CD4-positive, CD25-positive, alpha-beta regulatory T cell (primary cell): ENCODE measurements at places on chromosomes 16 and 17.

- DNase-seq, result no peak
Measured at GRCh38 chr16:65644821-65645220, 523.0 kb upstream of the CDH11 start.

DNA sequence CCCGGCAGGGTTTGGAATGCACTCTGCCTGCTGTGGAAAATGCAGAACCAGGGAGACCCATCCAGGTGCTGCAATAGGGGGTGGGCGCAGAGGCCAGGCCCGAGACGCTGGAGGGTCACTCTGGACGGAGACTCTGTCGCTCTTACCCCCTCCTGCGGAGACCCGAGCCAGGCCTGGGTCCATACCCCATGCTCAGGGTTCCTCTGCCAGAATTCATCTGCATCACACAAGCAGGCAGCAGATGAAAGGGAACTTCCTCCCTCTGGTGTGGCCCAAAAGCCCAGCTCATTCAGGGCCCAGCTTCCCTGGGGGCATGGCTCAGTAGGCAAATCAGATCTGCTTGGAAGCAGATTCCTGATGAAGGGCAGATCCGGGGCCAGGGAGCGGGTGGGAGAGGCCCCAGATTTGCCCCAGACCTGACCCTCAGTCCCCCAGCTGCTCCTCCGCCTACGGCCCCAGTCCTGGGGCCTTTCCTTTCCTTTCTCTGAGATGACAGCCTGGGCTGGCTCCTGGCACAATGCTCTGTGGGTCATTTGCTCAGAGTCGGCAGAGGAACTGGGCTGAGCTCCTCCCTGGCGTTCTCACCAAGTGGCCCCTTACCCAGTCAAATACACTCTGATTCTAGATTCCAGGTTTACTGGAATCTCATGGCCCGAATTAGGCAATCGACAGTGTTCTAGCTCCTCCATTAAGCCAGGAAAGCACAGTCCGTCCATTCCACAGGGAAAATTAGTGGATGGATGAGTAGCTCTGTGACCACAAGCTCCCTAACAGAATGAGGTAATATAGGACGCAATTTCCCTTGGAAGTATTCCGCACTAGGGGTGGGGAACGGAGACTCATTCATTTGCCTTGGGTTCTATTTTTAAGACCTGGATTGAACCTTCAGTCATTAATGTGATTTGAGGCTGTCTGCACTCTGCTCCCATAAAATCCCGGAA lies 19.1 kb upstream of the RASD1 start:
- DNase-seq, result no peak

GRCh38 chr17:27349540-27350021 lies 55.7 kb downstream of the WSB1 start:
- no peak for DNase-seq

- DNase-seq, result peak; percentile 30
Measured at GRCh38 chr16:4115209-4115948, 863 bp downstream of the ADCY9 start.

DNA sequence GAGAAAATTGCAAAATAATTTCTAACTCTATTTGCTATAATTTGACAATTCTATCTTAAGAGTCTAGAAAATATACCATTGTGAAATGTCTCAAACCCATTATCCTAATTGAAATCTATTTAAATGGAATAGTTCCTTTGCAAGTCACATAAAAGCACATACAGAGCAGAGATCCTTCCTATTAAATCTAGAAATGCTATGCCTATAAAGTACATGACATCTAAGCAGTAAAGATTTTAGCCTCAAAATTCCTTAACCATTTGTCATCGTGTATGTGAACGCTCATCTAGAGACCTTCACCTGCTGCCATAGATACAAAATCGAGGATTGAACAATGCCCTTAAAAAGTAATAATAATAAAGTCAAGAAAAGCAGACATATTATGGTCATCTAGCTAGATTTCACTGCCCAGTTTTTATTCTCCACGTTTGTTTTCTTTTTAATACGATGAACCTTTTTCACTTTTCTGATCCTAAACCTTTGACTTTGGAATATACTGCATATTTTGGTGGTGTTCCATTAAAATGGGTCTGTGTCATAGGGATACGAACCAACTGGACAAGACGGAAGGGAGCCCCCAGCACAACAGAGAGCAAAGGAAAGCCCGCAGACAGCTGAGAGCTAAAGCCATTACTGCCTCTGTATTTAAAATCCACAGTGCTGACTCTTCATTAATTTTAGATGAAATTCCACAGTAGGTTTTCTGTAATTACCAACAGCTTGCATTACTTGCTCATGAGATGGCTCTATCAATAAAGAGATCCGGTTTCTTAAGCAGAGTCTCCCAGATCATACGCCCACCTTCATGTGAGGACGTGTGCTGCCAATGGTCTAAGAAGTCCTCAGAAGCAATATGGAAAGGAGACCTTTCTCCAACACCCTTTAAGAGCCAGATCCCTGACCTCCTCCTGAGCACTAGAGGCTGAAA lies 17.6 kb downstream of the TEX2 start:
- DNase-seq, result no peak

GRCh38 chr17:31538080-31538762 lies 146.7 kb downstream of the RAB11FIP4 start:
- DNase-seq, result no peak

GRCh38 chr16:28213396-28213795 lies 1.6 kb upstream of the XPO6 start:
- no peak for DNase-seq

DNA sequence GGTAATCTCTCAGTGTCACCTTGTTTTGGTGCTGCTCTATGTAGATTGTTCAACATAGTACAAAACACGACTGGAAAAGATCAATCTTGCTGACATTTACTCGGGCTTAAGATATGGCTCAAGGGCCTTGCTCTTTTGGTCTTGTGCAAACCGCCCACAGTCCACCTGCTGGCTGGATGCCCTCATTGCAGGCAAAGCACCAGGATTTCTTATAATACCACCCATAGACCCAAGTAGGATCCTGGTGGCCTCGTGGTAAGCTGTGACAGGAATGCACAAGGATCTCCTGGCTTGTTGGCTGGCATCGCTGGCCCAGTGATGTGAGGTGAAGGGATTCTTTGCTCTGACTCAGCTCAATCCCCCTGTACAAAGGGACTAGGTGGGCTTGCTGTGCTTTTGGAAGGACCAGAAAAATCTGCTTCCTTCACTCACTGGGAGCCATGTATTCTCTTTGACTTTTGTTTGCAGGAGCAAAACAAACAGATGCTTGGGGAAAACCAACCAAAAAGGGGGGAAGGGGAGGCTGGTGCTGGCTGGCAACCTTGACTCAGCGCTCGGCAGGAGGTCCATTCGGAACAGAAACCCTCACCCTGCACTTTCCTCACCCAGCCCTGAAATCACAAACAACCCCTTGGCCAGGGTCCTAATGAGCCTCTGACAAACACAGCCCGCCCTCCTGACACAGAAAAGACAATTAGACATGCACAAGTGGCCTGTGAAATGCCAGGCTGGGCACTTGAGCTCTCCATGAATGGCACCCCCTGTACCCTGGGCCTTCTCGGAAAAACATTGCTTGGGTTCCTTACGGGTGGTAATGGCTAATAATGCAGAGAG lies 36.6 kb upstream of the MED9 start:
- peak; percentile 72 for DNase-seq

DNA sequence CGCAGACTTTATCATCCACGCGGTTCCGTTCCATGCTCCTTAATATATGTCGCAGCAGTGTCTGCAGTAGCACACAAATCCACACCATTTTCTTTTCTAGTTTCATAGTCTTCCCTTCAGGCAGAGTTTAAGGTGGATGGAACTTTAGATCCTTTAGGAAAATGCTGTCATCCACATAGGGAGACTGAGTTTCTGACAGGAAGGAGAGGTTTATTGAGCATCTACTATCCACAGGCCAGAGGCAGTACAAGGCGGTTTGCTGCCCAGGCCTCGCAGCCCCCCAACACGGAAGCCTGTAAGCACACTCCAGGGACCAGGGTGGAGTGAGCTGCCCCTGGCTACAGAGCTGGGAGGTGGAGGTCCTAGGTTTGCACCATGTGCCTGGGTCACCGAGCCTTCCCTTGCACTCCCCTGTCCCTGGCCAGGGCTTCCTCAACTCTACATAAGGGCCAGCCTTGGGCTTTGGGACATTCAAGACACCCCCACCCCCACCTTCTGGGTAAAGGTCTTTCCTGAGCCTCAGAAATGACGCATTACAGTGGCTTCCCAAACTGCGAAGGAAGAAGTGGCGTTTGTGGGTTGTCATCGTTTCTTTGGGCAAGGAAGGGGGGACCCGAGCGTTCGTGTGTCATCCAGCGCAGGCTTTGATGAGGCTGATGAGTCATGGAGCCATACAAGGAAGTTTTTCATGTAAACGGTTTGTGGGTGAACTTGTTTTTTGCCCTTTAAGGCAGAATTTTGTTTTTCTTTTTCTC lies 146.5 kb upstream of the PLCG2 start:
- peak; percentile 82 for DNase-seq

DNA sequence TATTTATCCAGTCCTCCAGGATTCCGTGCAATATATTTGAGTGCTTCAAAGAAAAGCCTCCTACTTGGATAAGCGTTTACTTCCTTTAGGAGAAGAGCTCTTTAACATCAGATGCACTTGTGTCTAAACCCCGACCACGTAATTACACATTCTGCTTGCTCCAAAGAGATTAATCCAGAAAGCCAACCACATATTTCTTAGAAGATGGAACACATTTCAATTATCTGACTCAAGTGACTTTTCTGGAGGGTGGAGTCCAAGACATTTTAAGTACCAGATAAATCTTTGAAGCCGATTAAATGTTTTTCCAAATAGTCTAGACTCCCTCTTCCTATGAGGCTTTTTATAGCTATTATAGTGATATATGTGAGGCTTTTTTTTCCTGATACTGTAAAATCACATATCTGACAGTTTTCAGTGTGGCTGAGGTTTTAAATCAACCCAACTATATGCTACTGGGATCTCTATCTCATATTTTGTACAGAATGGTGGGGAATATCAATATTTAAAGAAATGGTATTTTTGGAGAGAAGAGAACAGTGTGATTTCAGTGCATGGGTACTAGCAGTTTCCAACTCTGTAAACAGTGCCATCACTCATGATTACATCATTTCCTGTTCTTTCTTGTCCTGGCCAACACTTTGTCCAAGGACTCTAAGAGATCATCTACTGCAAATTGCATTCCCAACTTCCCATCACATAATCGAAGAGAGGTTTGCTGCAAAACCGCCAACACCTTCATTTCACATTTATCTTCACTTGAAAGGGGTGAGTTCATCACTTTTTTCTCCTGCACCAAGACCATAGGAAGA lies 192.4 kb upstream of the HSBP1 start:
- DNase-seq, result no peak

GRCh38 chr17:82302991-82303943 lies 14.1 kb downstream of the CD7 start:
- DNase-seq, result peak; percentile 62

- peak; percentile 75 for DNase-seq
Measured at GRCh38 chr17:51000835-51001638, 119.6 kb downstream of the SPAG9 start.

DNA sequence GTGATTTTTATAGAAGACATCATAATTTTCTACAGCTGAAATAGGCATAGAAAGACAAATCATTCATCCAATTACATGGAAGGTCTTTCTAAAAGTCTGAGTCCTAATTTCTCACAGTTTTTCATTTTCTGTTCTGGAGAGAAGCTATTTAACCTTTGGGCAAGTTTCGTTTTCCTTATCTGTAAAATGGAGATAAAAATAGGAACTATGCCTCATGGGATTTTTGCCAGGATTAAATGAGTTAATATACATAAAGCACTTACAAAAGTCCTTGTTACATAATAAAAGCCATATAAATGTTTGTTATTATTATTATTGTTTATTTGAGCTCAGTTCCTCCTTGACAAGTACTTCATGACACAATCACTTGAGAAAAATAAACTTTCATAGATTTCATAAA lies 121.4 kb downstream of the SKAP1 start:
- no peak for DNase-seq

DNA sequence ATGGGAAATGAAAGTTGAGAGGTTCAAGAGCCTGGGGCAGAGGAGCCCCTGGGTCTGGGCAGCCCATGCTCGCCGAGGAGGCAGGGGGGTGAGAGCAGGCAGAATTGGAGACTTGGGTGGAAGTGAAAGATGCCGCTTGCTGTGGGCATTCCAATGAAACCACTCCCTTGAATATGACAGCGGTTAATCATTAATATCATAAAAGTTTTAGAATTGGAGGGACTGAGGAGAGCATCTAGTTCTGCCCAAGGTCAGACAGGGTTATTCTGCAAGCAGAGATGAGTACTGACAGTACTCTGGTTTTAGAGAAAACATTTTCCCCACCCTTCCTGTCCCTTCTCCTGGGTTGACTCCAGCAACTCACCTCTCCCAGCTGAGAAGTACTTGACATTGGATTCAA lies 180.2 kb downstream of the MSI2 start:
- DNase-seq, result no peak

DNA sequence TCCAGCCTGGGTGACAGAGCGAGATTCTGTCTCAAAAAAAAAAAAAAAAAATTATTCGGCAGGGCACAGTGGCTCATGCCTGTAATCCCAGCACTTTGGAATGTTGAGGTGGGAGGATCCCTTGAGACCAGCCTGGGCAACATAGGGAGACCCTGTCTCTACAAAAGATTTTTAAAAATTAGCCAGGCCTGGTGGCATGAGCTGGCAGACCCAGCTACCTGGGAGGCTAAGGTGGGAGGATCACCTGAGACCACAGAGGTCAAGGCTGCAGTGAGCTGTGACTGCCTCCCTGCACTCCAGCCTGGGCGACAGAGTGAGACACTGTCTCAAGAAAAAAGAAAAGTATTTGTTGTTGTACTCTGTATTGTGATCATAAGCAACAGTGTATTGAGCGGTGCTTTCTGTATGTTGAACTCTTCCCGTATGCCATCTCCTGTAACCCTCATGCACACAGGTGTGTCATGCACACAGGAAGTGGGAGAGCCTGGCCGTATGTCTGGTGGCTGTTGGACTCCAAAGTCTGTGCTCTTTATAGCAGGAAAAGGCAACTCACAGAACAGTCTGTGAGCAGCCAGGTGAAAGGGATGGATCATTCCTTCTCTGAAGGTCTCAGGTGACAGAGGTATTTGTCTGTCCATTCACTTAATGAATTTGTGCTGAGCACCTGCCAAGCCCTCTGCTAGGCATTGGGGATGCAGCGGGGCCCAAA lies 17.1 kb downstream of the CDH1 start:
- no peak for DNase-seq

GRCh38 chr16:48287239-48287638 lies 39.9 kb upstream of the ABCC11 start:
- no peak for DNase-seq
